Muscle of leg (tissue), 16 donors: ENCODE measurements at places on chromosomes 2 and 18. TPM values are rescaled to one million over a fixed set of nuclear protein-coding genes. Genes with fewer than 3 reads are reported as not detected.

DNA sequence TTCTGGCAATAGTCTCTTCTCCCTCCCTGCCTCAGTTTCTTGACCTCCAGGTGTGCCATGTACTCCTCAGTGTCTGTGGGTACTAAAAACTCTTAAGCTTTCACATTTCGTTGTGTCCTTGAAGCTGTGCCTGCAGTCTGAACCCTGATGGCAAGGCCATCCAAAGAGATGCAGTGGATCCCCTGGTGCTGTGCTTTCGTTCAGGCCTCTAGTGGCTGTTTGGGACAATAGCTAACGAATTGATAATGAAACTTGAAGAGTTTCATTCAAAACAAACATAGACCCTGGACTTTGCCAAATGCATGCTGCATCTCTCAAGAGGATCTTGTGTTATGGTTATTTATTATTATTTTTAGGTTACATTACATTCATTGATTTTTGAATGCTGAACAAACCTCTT lies 523.1 kb upstream of the FSIP2 start:
- no peaks in the 10 kb centered on the region for H3K4me1 ChIP-seq
- no peak overlapping the region for H3K27ac ChIP-seq
- H3K36me3 ChIP-seq, result no peaks in the 10 kb centered on the region
- no peak for DNase-seq

GRCh38 chr18:21739604-21740537 lies 721 bp upstream of the MIB1 start:
- peaks cover 4% of the 10 kb centered on the region for H3K4me1 ChIP-seq
- DNase-seq, result peak; percentile 39
- H3K27ac ChIP-seq, result peak overlapping the region; percentile 99
- no peaks in the 10 kb centered on the region for H3K36me3 ChIP-seq
- peak overlapping the region; percentile 15 for H3K4me3 ChIP-seq

GRCh38 chr18:54775686-54776085 lies 52.6 kb upstream of the RAB27B start:
- no peak overlapping the region for H3K27ac ChIP-seq
- no peak for DNase-seq
- no peaks in the 10 kb centered on the region for H3K36me3 ChIP-seq
- H3K27me3 ChIP-seq, result no peaks in the 10 kb centered on the region

DNA sequence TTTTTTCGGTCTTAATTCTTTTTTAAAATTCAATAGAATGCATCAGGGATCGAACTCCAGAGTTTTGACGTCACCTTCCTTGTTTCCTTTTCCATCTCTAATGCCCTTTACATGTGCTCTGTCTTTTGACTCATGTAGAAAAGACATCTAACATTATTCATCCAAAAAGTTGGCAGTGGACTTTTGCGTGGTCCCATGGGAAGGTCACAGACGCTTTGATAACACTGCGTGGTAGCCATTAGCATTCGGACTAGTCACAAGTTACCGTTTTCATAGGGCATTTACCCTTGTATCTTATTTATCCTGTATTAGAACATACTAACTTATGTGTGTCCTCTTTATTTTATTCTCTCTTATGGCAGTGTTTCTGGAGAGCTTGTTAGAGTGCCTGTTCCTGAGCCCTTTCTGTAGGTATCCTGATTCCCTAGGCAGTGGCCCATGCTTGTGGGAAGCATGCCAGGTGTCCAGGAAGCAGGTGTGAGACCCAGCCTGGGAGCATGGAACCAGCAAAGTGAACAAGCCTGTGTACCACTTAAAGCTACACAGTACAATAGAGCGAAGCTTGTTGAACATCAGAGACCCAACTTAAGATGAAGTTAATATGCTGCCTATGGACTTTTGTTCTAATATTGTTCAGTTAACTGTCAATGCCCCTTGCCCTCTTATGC lies 73.6 kb upstream of the RBM44 start:
- H3K4me1 ChIP-seq, result peaks cover 40% of the 10 kb centered on the region
- no peak for DNase-seq
- no peak overlapping the region for H3K27ac ChIP-seq
- H3K36me3 ChIP-seq, result peaks cover 17% of the 10 kb centered on the region

DNA sequence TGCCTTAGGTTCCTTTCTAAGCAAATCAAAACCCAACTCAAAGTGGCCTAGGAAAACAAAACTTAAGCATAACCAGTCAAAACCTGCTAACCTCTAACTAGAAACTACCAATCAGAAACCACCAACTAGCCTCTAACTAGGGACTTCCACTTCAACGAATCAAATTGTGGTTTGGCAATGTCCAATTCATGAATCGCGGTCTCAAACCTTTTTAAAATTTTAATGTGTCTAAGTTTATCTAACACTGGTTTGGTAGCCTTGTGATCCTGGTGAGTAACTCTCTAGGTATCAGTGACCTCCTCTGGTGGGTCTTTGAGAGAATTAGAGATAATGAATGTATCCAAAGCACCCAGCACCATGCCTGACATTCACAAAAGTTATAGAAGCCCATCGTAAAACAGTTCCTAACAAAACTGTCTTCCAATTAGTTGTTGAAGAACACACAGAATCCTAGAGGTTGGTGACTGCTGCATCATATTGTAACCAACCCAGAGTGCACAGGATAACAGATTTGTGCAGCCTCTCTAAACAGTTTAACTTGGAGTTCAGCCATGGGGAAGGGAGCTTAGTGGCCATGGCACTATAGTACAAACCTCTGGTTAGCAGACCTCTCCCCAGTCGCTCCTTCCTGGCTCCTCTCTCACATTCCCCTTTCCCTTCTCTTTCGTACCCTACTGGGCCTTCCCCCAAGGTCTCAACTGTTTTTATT lies 45.2 kb upstream of the B3GNT2 start:
- H3K27me3 ChIP-seq, result no peaks in the 10 kb centered on the region
- H3K4me3 ChIP-seq, result no peak overlapping the region
- H3K36me3 ChIP-seq, result no peaks in the 10 kb centered on the region

DNA sequence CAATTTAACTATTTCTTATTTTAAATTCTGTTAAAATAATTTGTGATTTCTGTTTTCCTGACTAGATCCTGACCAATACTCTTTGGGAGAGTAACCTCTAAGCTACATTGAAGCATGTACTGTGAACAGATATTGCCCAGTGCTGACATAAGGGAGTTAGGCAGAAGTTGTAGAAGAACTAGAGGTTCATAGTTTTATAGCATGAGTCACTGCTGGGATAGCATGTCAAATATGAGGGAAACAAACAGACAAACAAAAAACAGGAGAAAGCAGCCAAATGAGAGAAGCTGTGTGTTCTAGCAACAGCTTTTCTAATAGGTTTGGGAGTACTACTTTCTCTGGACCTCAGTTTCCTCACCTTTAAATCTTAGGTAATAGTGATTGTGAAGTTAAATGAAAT lies 72.4 kb downstream of the CERS6 start:
- DNase-seq, result no peak
- no peak overlapping the region for H3K27ac ChIP-seq
- no peak overlapping the region for H3K4me3 ChIP-seq

Gene ALPG
- not detected for total RNA-seq

DNA sequence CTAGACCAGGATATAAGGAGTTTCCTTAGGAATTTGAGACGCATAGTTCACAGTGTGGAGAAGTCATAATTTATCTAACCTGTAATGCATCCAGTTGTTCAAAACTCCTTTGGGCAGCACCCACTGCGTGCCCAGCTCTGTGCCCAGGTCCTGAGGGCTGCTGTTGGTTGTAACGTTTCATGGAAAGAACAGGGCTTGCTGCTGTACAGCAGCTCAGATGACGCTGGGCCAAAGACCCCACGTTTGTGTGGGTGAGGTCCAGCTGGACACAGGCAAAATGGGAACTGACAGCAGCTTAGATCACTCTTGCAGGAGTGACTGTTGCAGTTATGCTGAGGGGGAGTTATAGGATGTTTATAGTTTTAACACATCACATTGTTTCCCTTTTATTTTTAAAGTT lies 30.0 kb upstream of the HS6ST1 start:
- no peaks in the 10 kb centered on the region for H3K36me3 ChIP-seq
- peaks cover 26% of the 10 kb centered on the region for H3K4me1 ChIP-seq
- no peak overlapping the region for H3K4me3 ChIP-seq
- DNase-seq, result no peak

- H3K27ac ChIP-seq, result no peak overlapping the region
- no peak for DNase-seq
- no peak overlapping the region for H3K4me3 ChIP-seq
- H3K4me1 ChIP-seq, result no peaks in the 10 kb centered on the region
- H3K36me3 ChIP-seq, result no peaks in the 10 kb centered on the region
Observed at GRCh38 chr18:8041526-8042111, 474.5 kb downstream of the PTPRM start.

Gene ARL4C
- total RNA-seq, result 1.8 TPM

DNA sequence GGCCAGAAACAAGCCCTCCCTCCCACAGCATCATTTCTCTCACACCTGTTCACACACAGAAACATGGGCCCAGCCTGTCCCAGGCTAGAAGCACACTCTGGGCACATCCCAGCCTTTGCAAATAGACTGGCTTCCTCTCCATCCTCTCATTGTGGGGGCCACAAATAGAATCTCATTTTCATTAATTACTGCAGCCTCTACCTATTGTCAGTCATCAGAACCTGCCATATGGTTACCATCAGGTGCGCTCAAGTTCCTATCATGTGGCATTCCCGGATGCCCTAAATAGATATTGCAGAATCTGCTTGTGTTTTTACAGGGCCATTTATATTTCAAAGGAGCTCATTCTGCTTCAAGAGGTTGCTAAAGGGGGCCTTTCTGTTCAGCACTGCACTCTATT lies 460.7 kb downstream of the BCL11A start:
- H3K4me1 ChIP-seq, result no peaks in the 10 kb centered on the region
- no peak overlapping the region for H3K4me3 ChIP-seq
- no peaks in the 10 kb centered on the region for H3K27me3 ChIP-seq
- DNase-seq, result no peak
- H3K36me3 ChIP-seq, result no peaks in the 10 kb centered on the region

- H3K27ac ChIP-seq, result no peak overlapping the region
- no peaks in the 10 kb centered on the region for H3K4me1 ChIP-seq
- DNase-seq, result no peak
- no peaks in the 10 kb centered on the region for H3K36me3 ChIP-seq
- H3K27me3 ChIP-seq, result no peaks in the 10 kb centered on the region
Observed at GRCh38 chr2:175755169-175755568, 246.9 kb downstream of the LNPK start.

Gene WDR75
- total RNA-seq, result 39.6 TPM

DNA sequence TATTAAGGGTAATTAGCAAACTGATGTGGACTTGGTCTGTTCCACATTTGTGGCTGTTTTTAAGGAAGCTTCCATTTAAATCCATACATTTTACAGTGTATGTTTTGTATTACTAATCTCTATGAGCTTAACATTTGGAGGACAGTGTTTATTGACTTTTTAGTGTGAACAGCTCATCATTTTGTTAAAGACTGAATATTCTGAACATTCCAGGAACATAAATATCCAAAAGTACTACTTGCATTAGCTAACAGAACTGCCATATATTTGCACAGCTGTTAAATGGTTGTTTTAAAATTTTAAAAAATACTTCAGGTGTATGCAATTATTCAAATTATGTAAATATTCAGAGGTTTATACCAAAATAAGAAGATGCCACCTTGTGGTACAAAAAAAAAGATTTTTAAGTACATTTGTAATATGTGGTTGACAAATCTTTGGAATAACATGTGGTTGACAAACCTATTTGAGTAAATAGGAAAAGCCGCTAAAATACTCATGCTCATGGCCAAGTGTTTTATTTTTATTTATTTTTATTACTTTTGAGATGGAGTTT lies 439.7 kb upstream of the FANCL start:
- no peak overlapping the region for H3K4me3 ChIP-seq
- DNase-seq, result no peak
- H3K4me1 ChIP-seq, result no peaks in the 10 kb centered on the region

DNA sequence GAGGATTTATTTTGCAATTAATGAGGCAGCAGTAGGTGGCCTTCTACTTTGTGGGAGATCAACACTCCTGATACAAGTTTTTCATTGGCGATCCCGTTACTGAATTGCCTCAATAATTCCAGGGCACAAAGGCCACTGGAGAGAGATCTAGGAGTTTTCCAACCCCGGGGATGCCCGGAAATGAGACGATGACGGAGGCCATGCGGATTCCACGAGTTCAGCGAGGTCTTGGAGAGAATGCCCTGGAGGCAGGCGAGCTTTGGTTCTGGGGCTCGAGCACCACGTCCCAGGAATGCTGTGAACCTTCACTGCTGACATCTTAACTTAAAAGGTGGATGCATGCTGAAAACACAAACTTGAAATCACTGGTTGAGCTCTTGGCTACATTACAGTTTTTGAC lies 74.2 kb downstream of the LDLRAD4 start:
- no peak overlapping the region for H3K4me3 ChIP-seq
- DNase-seq, result no peak
- H3K27ac ChIP-seq, result no peak overlapping the region
- H3K27me3 ChIP-seq, result no peaks in the 10 kb centered on the region
- H3K36me3 ChIP-seq, result no peaks in the 10 kb centered on the region

- H3K36me3 ChIP-seq, result no peaks in the 10 kb centered on the region
- H3K27me3 ChIP-seq, result no peaks in the 10 kb centered on the region
- H3K4me1 ChIP-seq, result no peaks in the 10 kb centered on the region
- H3K27ac ChIP-seq, result no peak overlapping the region
Observed at GRCh38 chr18:60698901-60699300, 326.3 kb upstream of the MC4R start.

Gene PLEK
- 4.4 TPM for total RNA-seq

- H3K4me1 ChIP-seq, result peaks cover 64% of the 10 kb centered on the region
- H3K4me3 ChIP-seq, result no peak overlapping the region
- peaks cover 30% of the 10 kb centered on the region for H3K36me3 ChIP-seq
Observed at GRCh38 chr2:232530626-232531260, 4.8 kb downstream of the CHRND start.
